ENCODE measurements at places on chromosomes 5 and 9.
A peak's percentile ranks its signal among the peaks of the same experiment; 100 is the strongest.

- DNase-seq, result no peak
Measured at GRCh38 chr9:99026271-99026955, 78.5 kb upstream of the TGFBR1 start.

- no peak for DNase-seq
Measured at GRCh38 chr5:82663225-82663624, 385.1 kb upstream of the RPS23 start.

- no peak for DNase-seq
Measured at GRCh38 chr5:36900283-36900682, 23.7 kb downstream of the NIPBL start.

DNA sequence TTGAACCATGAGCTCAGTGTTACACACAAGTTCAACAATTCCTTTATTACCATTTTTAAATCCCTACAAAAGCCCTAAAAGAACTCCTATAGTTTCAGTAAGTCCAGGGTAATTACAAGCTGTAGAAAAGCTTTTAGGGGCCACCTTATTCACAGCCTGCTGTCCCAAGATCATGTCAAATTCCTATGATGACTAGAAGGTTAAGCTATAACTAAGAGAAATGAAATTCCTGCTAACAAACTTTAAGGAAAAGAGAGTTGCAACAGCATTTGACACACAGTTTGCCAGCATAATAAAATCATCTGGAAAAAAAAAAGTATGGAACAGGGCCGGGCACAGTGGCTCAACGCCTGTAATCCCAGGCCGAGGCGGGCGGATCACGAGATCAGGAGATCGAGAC lies 31.5 kb downstream of the TMEM245 start:
- DNase-seq, result no peak

- DNase-seq, result no peak
Measured at GRCh38 chr5:31593665-31594064, 45.3 kb upstream of the PDZD2 start.

- DNase-seq, result no peak
Measured at GRCh38 chr9:70152350-70152749, 106.4 kb upstream of the SMC5 start.

GRCh38 chr9:37511016-37512010 lies 25.6 kb downstream of the POLR1E start:
- DNase-seq, result no peak

GRCh38 chr9:137070906-137071275 lies 534 bp upstream of the SAPCD2 start:
- no peak for DNase-seq

GRCh38 chr5:113448252-113448651 lies 13.5 kb upstream of the TSSK1B start:
- no peak for DNase-seq

DNA sequence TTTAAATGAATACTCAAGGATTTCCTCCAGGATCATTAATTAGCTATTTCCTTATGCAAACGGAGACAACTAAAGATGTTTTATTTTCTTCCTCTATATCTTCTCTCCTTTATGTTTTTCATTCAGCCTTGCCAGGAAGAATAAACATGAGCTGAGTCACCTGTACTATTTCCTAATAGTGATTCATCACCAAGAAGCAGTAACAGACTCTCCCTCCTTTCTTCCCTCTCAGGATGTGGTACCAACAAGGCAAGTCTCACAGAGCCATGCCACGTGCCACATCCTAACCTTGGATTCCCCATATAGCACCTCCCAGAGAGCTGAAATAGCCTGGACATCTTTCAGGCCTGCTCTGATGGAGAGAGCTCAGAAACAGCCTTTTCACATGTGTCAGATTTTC lies 758.6 kb upstream of the DMAC1 start:
- DNase-seq, result no peak

DNA sequence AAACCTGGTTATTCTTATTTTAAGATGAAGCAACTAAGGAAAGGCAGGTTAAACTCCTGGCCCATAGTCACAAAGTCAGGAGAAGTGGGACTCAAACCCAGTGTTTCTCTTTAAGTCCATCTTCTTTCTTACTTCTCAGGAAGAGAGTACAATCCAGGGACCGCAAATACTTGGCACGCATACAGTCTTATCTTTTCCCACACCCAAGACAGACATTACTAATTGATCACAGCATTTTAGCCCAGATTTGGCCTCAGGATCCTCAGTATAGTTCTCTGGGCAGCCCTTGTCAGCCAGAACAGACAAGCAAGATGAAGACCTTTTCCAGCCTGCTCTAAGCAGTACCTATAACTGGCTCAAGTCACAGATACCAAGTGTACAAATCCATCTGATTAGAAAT lies 125.5 kb upstream of the RAI14 start:
- no peak for DNase-seq

DNA sequence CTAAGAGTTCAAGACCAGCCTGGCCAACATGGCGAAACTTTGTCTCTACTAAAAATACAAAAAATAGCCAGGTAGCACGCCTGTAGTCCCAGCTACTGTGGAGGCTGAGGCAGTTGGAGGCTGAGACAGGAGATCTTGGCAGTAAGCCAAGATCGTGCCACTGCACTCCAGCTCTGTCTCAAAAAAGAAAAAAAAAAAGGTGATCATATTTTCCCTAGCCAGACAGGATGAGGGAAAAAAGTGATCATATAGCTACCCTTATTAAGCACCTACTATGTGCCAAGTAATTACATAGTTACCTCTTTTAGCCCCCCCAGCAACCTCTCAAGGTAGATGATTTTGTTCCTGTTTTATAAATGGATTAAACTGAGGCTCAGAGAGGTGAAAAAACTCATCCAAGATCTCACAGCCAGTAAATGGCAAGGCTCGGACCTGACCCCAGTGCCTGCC lies 18.1 kb upstream of the RPL26L1 start:
- no peak for DNase-seq

DNA sequence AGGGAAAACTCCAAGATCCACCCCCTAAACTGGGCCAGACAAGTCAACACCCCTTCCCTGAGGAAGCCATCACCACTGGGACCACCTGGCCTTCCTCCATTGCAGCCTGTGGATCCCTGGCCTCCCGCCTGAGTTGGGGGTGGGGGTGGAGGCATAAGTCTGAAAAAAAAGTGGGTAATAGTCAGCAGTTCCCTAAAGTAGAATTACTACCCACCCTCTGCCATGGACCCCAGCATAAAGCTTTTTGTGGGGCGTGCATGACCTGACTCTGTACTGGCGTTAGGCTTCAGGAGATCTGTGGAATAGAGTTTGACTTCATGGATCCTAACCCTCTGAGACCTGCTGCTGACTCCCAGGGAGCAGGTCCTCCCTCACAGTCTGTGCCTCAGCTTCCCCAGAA lies 2.0 kb upstream of the CXXC5 start:
- no peak for DNase-seq

GRCh38 chr5:116650964-116651363 lies 76.3 kb upstream of the SEMA6A start:
- DNase-seq, result no peak

GRCh38 chr9:133166392-133166791 lies 2.7 kb upstream of the GBGT1 start:
- no peak for DNase-seq

DNA sequence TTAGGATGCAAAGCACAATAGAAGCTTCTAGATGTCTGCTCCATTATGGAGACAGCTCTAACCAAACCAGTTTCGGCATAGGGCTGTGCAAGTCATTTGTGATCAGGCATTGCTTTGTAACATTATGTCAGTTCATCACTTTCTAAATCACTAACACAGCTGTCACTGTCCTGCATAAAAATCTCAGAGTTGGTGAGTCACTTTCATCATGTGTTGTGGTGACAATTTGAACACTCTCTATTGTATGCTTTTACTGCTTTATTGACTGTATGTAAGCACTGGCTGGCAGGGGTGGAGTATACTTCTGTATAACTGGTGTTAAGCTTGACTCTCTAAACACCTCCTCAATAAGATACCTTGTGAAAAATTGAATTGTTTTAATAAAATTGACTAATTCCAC lies 77.9 kb downstream of the SLCO4C1 start:
- DNase-seq, result no peak

GRCh38 chr5:35073160-35073559 lies 25.4 kb upstream of the AGXT2 start:
- DNase-seq, result no peak

- no peak for DNase-seq
Measured at GRCh38 chr5:178595750-178596149, 5.6 kb upstream of the COL23A1 start.

DNA sequence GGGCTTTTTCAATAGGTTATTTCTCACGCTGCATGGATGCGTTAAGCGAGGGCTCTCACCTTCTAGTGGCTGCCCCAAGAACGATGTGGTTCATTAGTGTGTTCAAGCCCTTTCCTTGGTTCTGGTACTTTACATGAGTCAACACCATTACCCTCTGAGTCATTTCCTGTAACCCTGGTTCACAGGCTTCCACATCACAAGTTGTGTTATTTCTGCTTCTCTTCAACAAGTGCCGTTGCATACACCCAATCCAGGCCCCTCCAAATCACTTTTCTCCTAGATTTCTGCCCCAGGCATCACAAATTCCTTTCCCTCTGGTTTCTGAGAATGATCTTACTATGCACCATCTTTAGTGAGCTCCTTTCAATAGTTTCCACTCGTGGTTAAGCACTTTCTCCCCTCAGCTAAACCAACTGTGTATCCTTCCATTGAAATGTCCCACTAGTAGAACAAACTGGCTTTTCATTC lies 69.5 kb upstream of the RAD23B start:
- peak; percentile 2 for DNase-seq

GRCh38 chr9:134830126-134830525 lies 50.5 kb upstream of the FCN2 start:
- DNase-seq, result no peak

- DNase-seq, result no peak
Measured at GRCh38 chr5:147084702-147085101, 150.1 kb upstream of the STK32A start.

DNA sequence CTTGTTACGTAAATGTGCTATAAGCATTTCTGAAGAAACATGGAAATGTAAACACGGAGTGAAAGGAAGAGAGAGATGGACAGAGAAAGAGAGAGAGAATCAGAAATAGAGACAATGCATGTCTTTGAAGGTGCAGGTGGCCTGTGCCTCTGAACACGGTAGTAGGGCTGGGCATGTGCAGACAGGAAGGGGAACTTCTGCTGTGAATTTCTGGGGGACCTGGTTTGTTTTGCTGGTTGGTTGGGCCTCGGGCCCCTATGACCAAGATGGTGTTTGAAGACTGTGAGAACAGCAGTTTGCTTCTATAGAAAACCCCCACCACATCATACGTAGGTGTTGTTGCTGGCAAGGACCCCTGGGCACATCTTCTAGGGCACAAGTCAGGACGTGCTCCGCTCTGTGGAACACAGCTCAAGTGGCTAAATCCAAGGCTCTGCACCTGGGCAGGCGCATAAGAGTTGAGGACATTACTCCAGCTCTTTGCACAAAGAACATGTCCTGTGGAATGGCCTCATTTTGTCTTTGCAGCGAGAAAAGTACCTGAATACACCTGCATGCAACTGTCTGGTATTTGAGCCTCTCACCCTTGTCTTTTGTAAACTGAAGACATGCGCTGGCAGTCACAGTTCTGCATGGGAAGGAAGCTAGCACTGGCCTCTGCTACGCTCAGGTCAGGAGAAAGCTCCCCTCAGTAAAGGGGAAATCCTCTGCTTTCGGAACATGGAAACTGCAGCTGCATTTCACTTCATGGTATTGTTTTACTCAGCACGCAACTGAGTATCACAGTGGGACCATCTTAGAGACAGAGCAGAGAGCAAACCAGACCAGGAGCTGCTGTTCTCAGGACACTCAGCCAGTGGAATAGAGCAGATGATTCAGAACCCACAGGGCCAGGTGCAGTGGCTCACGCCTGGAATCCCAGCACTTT lies 2.7 kb downstream of the OR2V2 start:
- DNase-seq, result no peak

GRCh38 chr5:147051193-147051592 lies 172.6 kb upstream of the PPP2R2B start:
- no peak for DNase-seq

- DNase-seq, result no peak
Measured at GRCh38 chr5:134397196-134397595, 14.5 kb downstream of the CDKN2AIPNL start.

DNA sequence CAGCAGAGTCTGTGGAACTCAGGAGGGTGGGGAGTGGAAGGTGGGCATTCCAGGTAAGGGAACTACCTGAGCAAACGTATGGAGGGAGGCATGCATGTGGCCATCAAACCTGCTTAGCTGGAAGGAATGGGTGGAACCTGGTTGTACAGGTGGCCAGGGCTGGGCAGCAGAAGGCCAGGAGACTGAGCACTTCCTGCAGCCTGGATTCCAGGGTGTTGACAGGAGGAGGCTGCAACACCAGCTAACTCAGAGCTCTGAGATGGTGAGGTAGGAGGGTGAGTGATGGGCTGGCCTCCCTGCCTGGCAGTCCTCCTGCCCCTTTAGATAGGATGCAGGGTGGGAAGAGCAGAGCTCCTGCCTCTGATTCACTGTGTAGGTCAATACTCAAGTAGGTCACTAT lies 92.5 kb upstream of the CPEB4 start:
- no peak for DNase-seq

GRCh38 chr5:79802406-79802805 lies 112.8 kb downstream of the CMYA5 start:
- no peak for DNase-seq

- no peak for DNase-seq
Measured at GRCh38 chr5:150579462-150580400, 60.7 kb upstream of the SYNPO start.

GRCh38 chr9:93522736-93523135 lies 53.6 kb upstream of the PHF2 start:
- DNase-seq, result no peak

- no peak for DNase-seq
Measured at GRCh38 chr5:96262105-96262504, 170.9 kb downstream of the PCSK1 start.

- no peak for DNase-seq
Measured at GRCh38 chr5:174668349-174668748, 56.0 kb upstream of the MSX2 start.

DNA sequence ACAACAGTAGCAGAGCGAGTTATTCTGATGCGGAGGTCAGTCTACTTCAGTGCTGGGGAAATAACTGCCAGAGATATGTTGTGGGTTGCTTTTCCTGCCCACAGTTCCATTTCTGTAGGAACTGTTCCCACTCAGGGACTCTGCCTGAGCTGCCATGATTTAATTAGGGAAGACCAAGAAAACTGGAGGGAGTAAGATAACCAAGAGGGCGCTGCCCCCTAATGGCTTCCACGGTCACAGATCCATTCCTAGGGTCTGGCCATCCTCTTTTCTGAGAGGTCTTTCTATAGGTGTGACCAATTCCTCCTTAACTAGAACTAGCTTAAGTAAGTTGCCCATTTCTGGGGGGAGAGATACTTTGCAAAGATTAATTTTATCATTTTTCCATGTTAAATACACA lies 125.9 kb downstream of the APBA1 start:
- no peak for DNase-seq

GRCh38 chr9:84154320-84154719 lies 173.7 kb downstream of the RMI1 start:
- no peak for DNase-seq

- peak; percentile 20 for DNase-seq
Measured at GRCh38 chr5:98770209-98770910, 3.1 kb upstream of the RGMB start.

GRCh38 chr5:107157809-107158208 lies 512.9 kb downstream of the EFNA5 start:
- no peak for DNase-seq

GRCh38 chr9:126692041-126692758 lies 78.5 kb downstream of the LMX1B start:
- DNase-seq, result no peak

GRCh38 chr9:98787766-98788335 lies 8.5 kb downstream of the ANKS6 start:
- no peak for DNase-seq

- no peak for DNase-seq
Measured at GRCh38 chr9:7360513-7360912, 439.1 kb downstream of the DMAC1 start.

GRCh38 chr5:132049093-132049492 lies 11.4 kb upstream of the IL3 start:
- DNase-seq, result no peak

All from stimulated activated CD4-positive, alpha-beta T cell treated with anti-CD3 and anti-CD28 coated beads, Interleukin-4, amount 100 ng/mL, for 1 hour (primary cell).